Thyroid gland (tissue), 4 donors: ENCODE measurements at places on chromosomes 4 and X. TPM values are rescaled to one million over a fixed set of nuclear protein-coding genes. Genes with fewer than 3 reads are reported as not detected.

Gene PNMA6A
- total RNA-seq, result 4.9 TPM

DNA sequence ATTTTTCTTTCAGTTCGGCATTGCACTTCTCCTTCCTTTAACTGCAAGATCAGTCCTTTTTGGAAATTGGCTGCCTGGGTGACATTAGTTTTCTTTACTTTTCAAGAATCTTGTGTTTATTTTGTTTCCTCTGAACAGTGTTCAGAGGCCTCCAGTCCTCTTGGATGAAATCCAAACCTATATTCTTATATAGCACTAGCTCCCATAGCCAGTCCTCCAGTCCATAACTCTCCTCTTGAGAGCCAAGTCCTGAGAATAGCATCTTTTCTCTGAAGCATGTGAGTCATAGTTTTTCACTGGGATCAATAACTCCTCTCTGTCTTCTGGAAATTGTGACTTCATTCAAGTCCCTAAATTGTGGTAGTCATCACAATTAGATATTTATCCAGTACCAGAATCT, 357.5 kb downstream of the RAPGEF2 start:
- H3K4me1 ChIP-seq, result peaks cover 8% of the 10 kb centered on the region
- no peak overlapping the region for H3K27ac ChIP-seq
- no peaks in the 10 kb centered on the region for H3K27me3 ChIP-seq
- H3K36me3 ChIP-seq, result no peaks in the 10 kb centered on the region

Gene SPANXA2
- not detected for total RNA-seq

GRCh38 chr4:67106861-67107460, 438.3 kb downstream of the CENPC start:
- no peak overlapping the region for H3K4me3 ChIP-seq
- H3K27me3 ChIP-seq, result no peaks in the 10 kb centered on the region
- no peak for DNase-seq
- H3K36me3 ChIP-seq, result no peaks in the 10 kb centered on the region
- no peak overlapping the region for H3K27ac ChIP-seq

Gene FAM47E
- 16.9 TPM for total RNA-seq

Gene UGT2B15
- not detected for total RNA-seq

GRCh38 chr4:181161669-181162068, 1081.5 kb upstream of the TENM3 start:
- no peaks in the 10 kb centered on the region for H3K4me1 ChIP-seq
- H3K36me3 ChIP-seq, result no peaks in the 10 kb centered on the region
- no peaks in the 10 kb centered on the region for H3K27me3 ChIP-seq

DNA sequence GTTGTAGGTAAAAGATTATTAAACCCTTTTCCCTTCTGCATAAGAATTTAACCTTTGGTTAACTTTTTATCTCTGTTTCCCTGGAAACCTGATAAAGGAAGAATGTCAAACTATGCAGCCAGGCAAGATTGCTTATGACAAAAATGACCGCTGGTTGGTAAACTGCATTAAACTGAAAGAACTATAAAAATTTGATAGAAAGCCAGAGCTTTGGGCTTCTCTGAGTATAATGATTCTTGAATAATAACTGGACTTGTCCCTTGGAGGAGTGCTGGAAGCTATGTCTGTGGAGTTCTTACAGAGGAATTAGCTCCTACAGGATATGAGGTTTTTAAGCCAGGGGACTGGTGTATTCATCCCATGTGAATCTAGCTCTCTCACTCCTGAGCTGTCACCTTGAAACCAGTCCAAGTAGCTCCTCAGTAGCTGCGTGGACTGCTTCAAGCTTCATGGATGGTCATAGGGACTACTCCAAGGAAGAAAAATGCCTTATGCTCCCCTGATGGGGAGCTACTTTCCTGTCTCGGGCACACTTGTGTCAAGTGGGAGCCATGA, 52.0 kb downstream of the RASL11B start:
- H3K4me3 ChIP-seq, result no peak overlapping the region
- H3K36me3 ChIP-seq, result no peaks in the 10 kb centered on the region
- H3K27ac ChIP-seq, result no peak overlapping the region
- no peak for DNase-seq
- H3K4me1 ChIP-seq, result no peaks in the 10 kb centered on the region

DNA sequence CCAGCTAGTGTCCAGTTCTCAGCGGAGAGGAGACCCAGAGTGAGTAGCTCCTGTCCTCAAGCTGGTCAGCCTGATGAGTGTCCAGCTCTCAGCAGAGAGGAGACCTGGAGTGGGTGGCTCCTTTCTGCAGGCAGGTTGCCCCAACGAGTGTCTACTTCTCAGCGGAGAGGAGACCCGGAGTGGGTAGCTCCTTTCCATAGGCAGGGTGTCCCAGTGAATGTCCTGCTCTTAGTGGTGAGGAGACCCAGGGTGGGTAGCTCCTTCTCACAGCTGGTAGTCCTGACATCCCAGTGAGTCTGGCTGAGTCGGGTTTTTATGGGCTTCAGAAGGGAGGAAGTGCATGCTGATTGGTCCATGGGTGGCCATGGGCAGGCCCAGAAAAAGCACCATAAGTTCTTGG, 55.7 kb upstream of the NUDT6 start:
- no peaks in the 10 kb centered on the region for H3K27me3 ChIP-seq
- H3K4me3 ChIP-seq, result no peak overlapping the region
- no peak overlapping the region for H3K27ac ChIP-seq
- DNase-seq, result no peak
- H3K36me3 ChIP-seq, result no peaks in the 10 kb centered on the region

DNA sequence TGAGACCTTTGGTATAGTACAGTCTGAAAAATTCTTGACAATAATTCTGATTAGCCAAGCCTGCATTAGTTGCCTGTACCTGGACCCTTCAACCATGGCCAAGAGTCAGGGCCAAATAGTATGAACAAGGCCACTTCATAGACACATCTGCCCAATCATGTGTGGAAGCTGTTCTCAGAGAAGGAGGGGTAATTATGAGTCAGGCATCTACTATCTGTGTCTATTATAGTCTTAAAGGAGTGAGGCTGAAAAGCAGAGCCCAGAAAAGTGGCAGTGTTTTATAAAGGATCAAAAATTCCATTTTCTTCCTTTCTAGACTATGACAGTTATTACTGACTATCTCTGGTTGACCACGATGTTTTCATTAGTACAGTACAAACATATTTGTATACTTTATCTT, 5.0 kb upstream of the ADGRL3 start:
- H3K27me3 ChIP-seq, result no peaks in the 10 kb centered on the region
- DNase-seq, result no peak
- H3K36me3 ChIP-seq, result no peaks in the 10 kb centered on the region
- H3K4me1 ChIP-seq, result no peaks in the 10 kb centered on the region
